K562 (cell line): ENCODE measurements at places on chromosomes 7 and 10.

DNA sequence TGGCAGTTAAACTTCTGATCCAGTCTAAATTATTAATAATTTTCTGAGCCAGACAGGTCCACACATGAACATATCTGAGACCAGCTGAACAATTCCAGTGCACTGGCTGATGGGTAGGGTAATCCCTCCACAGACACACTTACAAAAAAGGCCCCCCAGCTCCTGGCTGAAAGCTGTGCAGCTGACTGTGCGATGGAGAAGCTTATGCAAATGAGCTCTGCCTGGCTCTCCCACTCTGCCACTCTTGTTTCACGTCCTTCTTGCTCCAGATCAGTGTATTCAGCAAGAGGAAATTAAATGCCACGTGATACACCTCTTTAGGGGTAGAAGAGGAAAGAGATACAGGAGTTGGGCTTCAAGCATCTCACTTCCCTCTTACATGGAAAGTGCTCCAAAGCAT, 76.4 kb upstream of the FEZF1 start:
- H3K4me1 ChIP-seq, result no peaks in the 10 kb centered on the region
- H3K4me3 ChIP-seq, result no peak overlapping the region
- no peak overlapping the region for H3K27ac ChIP-seq
- no peak for DNase-seq
- H3K36me3 ChIP-seq, result no peaks in the 10 kb centered on the region
- H3K27me3 ChIP-seq, result no peaks in the 10 kb centered on the region

DNA sequence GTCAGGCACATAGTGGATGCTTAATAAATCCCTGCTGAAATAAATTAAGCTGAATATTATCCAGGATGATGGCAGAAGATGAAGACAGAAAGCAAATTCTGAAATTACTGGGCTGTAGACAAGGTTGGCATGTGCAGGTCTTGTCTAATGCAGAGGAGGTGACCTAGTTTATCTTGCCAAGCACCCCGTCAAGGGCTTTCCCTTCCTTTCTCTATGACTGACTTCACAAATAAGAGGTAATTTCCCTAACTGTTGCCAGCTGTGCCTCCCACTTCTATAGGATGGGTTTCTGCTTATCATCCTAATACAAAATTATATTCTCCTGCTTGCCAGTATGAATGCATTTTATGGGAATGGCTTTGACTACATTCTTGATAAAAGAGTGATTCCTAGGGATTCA, 38.0 kb downstream of the LHFPL3 start:
- no peak for DNase-seq
- H3K4me3 ChIP-seq, result no peak overlapping the region
- H3K4me1 ChIP-seq, result no peaks in the 10 kb centered on the region
- no peaks in the 10 kb centered on the region for H3K27me3 ChIP-seq
- no peaks in the 10 kb centered on the region for H3K36me3 ChIP-seq
- no peak overlapping the region for H3K27ac ChIP-seq

DNA sequence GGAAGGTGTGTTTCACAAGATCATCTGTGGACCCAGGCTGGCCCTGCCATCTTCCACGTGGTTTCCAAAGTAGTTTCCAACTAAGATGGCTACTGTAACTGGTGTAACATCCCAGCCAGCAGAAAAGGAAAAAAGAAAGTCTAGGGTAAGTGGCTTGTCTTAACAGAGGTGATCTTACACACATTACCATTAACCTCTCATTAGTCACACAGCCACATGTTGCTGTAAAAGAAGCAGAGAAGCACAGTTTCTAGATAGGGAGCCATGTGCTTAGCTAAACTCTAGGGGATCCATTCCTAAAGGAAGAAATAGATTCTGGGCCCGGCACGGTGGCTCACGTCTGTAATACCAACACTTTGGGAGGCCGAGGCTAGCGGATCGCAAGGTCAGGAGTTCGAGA, 54.3 kb downstream of the ZNF438 start:
- no peaks in the 10 kb centered on the region for H3K36me3 ChIP-seq
- no peak overlapping the region for H3K4me3 ChIP-seq
- no peak overlapping the region for H3K27ac ChIP-seq
- H3K27me3 ChIP-seq, result no peaks in the 10 kb centered on the region
- H3K4me1 ChIP-seq, result no peaks in the 10 kb centered on the region

- no peak overlapping the region for H3K4me3 ChIP-seq
- no peak overlapping the region for H3K27ac ChIP-seq
- no peaks in the 10 kb centered on the region for H3K4me1 ChIP-seq
These were observed 30.9 kb upstream of the LMTK2 start for GRCh38 chr7:98075801-98076200.

DNA sequence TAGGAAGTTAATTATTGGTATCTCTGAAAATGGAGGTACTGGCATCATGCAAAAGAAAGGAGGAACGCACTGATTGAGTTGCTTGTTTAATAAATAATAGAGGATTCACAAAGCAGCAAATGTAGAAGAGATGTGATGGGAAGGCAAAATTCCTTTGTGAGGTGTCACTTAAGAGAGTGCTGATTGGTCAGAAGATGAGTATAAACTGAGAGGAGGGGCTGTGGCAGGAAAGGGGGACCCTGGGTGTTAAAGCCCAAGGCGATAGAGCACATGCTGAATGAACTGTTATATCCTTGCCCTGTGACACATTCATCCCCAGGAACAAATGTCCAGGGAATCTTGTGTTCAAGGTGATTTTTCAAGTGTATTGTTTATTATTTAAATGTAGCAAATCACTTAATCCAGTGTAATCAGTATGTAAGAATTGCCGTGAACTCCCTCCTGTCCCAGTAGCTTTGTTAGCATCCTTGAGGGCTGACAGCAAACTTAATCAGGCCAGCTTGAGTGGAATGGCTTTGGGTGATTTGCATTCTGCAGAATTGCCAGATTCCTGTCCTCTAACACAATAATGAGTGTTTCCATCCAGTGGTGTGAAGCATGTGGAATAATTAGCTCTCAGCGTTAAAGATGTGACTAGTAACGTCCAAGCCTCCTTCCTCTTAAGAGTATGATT, 111.9 kb downstream of the CHN2 start:
- DNase-seq, result no peak
- H3K4me3 ChIP-seq, result no peak overlapping the region
- H3K36me3 ChIP-seq, result no peaks in the 10 kb centered on the region
- H3K4me1 ChIP-seq, result no peaks in the 10 kb centered on the region

DNA sequence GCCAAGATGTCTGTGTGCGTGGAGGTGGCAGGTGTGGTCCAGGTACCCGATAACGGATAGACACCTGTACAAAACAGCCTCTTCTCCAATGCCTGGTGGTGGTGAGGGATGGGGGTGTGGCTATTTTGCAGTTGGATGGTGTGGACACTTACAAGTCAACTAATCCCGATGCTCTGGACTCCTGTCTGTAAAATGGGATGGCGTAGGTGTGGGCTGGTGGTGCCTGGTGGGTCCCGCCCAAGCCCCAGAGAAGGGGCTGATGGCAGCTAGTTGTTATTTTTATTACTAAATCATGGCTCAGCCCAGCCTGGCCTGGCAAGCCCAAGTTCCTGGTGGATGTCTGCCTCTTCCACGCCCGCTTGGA, 22.3 kb downstream of the GTF2IRD1 start:
- H3K36me3 ChIP-seq, result no peaks in the 10 kb centered on the region
- H3K27me3 ChIP-seq, result no peaks in the 10 kb centered on the region
- H3K27ac ChIP-seq, result no peak overlapping the region
- no peak for DNase-seq
- no peak overlapping the region for H3K4me3 ChIP-seq
- peaks cover 8% of the 10 kb centered on the region; the same call in 2 of the 3 replicates for H3K4me1 ChIP-seq

- no peak overlapping the region for H3K4me3 ChIP-seq
- no peaks in the 10 kb centered on the region for H3K27me3 ChIP-seq
- H3K36me3 ChIP-seq, result peaks cover 32% of the 10 kb centered on the region; the same call in 1 of the 3 replicates
- peak; percentile 87 for DNase-seq
These were observed 16.5 kb downstream of the AP5Z1 start for GRCh38 chr7:4791738-4792536.

- no peak for DNase-seq
- H3K27me3 ChIP-seq, result peaks cover 5% of the 10 kb centered on the region
- H3K4me3 ChIP-seq, result no peak overlapping the region
- no peaks in the 10 kb centered on the region for H3K4me1 ChIP-seq
These were observed 40.6 kb downstream of the CCDC3 start for GRCh38 chr10:12960941-12961340.

DNA sequence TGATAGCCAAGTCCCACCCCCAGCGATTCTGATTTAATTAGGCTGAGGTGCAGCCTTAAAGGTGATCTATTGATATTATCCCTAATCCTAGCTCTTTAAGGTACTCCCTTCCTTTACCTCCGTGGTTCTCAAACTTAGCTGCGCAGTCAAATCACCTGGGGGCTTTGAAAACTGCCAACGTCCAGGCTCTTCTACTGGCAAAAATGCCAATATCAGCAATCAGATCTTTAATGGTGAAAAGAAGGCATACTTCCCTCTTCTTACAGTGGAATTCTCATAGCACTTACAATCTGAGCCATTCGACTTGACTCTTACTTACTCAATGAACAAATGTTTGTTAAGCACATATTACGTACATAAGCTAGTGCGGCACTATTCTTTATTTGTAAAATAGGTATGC, 704 bp upstream of the SLC35B4 start:
- H3K27me3 ChIP-seq, result peaks cover 4% of the 10 kb centered on the region
- no peak for DNase-seq
- peak overlapping the region; percentile 62 for H3K4me3 ChIP-seq
- H3K27ac ChIP-seq, result no peak overlapping the region
- no peaks in the 10 kb centered on the region for H3K36me3 ChIP-seq

DNA sequence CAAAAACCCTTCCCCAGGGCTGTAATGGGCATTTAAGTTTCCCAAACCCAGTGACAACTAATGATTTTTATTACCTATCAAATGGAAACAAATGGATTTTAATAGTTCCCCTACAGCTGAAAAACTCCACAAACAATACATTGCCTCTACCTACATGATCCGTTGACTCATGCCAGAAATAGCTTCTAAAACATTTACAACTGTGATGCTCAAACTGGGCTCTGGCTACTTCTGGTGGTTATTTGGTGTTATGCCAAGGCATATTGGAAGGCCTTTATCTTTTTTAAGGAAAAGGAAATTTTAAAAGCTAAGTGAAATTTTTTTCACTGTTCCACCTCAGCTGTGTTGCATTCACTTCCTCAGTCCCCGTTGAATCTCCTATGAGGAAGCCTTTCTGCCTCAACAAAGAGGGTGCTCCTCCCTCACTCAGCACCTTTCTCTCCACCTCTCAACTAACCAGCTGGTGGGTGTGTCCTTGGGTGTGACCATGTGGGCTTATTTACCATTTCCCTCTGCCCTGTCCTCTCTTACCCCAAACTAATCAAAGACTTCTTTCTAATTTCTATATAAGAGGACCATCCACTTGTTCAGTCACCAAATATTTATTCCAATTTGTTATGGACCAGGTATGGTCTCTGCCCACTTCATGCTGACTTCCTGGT, 82.9 kb downstream of the PRTFDC1 start:
- DNase-seq, result no peak
- H3K27me3 ChIP-seq, result no peaks in the 10 kb centered on the region
- no peak overlapping the region for H3K27ac ChIP-seq
- peaks cover 2% of the 10 kb centered on the region for H3K4me1 ChIP-seq

- no peak for DNase-seq
- H3K36me3 ChIP-seq, result no peaks in the 10 kb centered on the region
- no peak overlapping the region for H3K4me3 ChIP-seq
- peak overlapping the region; percentile 33; the same call in 1 of the 3 replicates for H3K27ac ChIP-seq
- H3K4me1 ChIP-seq, result peaks cover 6% of the 10 kb centered on the region; the same call in 2 of the 3 replicates
- H3K27me3 ChIP-seq, result no peaks in the 10 kb centered on the region
These were observed 42.0 kb downstream of the SP4 start for GRCh38 chr7:21469894-21470293.

DNA sequence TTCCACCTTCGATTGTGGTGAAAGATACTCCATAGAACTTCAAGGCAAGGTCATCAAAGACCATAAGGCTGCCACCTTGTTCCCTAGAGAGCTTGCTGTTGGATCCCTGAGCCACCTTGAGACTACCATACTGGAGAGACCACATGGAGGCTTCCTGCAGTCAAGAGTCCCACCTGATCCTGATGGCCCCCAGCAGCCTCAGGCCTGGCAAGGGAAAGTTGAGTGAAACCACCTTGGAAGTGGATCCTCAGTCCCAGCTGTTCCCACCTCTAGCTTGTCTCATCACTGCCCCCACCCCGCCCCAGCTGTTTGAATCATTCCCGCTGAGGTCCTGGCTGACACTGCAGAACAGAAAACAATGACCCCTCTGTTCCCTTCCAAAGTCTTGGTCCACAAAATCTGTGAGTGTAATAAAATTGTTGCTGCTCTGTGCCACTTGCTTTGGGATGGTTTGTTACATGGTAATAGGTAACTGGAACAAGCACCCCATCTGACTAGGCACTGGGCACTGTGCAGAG, 32.0 kb downstream of the PRLHR start:
- DNase-seq, result no peak
- H3K4me3 ChIP-seq, result no peak overlapping the region

- H3K36me3 ChIP-seq, result no peaks in the 10 kb centered on the region
- no peak for DNase-seq
- H3K27me3 ChIP-seq, result no peaks in the 10 kb centered on the region
These were observed 55.7 kb upstream of the CASD1 start for GRCh38 chr7:94453898-94454297.

GRCh38 chr10:78478919-78479318, 445.3 kb downstream of the RPS24 start:
- no peaks in the 10 kb centered on the region for H3K4me1 ChIP-seq
- H3K27me3 ChIP-seq, result peaks cover 43% of the 10 kb centered on the region
- H3K36me3 ChIP-seq, result no peaks in the 10 kb centered on the region
- DNase-seq, result peak; percentile 3
- no peak overlapping the region for H3K27ac ChIP-seq

GRCh38 chr7:81201188-81201587, 282.3 kb upstream of the SEMA3C start:
- no peaks in the 10 kb centered on the region for H3K36me3 ChIP-seq
- DNase-seq, result no peak
- no peaks in the 10 kb centered on the region for H3K27me3 ChIP-seq
- H3K4me1 ChIP-seq, result peaks cover 1% of the 10 kb centered on the region; the same call in 2 of the 3 replicates

DNA sequence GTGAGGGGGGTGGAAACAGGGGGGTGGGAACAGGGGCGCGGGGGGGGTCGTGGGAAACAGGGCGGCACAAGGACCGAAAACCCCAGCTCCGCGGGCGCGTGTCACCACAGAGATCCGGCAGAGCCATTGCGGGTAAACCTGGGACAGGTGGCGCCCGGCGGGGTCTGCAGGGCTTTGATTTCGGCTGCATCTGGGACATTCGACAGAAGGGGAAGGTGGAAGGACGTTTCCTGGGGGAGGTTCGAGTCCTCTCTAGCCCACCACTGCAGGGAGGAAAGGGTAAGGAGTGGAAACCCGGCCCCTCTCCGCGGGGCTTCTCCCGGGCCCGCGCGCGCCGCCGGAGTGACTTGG, 7.5 kb downstream of the NKX2-3 start:
- H3K27me3 ChIP-seq, result peaks cover 3% of the 10 kb centered on the region; the same call in 2 of the 3 replicates
- no peaks in the 10 kb centered on the region for H3K36me3 ChIP-seq
- no peak overlapping the region for H3K4me3 ChIP-seq

DNA sequence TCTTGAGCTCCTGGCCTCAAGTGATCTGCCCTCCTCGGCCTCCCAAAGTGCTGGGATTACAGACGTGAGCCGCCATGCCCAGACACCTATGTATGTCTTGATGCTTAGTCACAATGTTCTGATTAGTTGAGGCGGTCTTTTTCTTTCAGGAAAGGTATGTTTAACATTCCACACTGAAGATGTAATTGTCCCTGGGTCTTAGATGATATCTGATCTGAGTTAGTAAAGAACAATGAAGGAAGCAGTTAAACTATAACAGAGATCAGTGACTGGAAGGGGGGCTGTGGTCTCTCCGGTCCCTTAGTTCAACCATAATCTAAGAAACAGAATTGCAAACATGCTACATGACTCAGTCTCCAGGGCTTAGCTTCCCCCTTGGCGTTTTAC, 31.5 kb upstream of the SH2D4B start:
- DNase-seq, result no peak
- peaks cover 71% of the 10 kb centered on the region for H3K36me3 ChIP-seq
- no peaks in the 10 kb centered on the region for H3K27me3 ChIP-seq
- no peak overlapping the region for H3K27ac ChIP-seq
- peaks cover 46% of the 10 kb centered on the region; the same call in 2 of the 3 replicates for H3K4me1 ChIP-seq

GRCh38 chr10:22609251-22609650, 105.1 kb downstream of the PIP4K2A start:
- no peak overlapping the region for H3K4me3 ChIP-seq
- no peak overlapping the region for H3K27ac ChIP-seq
- DNase-seq, result no peak
- H3K4me1 ChIP-seq, result peaks cover 9% of the 10 kb centered on the region; the same call in 2 of the 3 replicates
